ENCODE measurements at places on chromosomes 16 and 17.

- DNase-seq = no peak
Observed at GRCh38 chr16:8108991-8109509, 481.3 kb downstream of the TMEM114 start.

GRCh38 chr17:2336852-2337543, at the start of gene SGSM2:
Gene SGSM2 (plus strand): TSS chr17:2337501. CDS start chr17:2337689, 188 bp downstream.
- DNase-seq = no peak

GRCh38 chr17:71409712-71410111, 711.1 kb upstream of the SOX9 start:
- no peak for DNase-seq

GRCh38 chr17:70499067-70499786, 329.9 kb downstream of the KCNJ2 start:
- DNase-seq = no peak

- no peak for DNase-seq
Observed at GRCh38 chr16:87442581-87442966, 50.2 kb downstream of the ZCCHC14 start.

DNA sequence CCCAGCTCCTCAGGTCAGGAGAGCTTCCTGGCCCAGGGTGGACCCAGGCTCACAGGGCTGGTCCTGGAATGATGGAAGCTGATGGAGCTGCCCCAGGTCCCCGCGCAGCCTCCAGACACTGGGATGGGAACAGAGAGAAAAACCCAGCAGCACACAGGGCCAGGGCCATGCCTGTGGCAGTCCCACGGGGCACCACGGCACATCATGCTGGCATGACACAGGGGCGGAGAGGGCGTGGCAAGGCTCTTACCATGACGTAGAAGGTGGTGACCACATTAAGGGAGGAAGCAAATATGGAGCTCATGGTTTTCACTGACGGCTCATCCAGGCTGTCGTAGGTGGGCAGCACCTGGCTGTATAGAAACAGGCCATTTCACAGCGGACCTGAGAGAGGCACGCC, 18.3 kb downstream of the SLC38A10 start:
- DNase-seq = no peak

DNA sequence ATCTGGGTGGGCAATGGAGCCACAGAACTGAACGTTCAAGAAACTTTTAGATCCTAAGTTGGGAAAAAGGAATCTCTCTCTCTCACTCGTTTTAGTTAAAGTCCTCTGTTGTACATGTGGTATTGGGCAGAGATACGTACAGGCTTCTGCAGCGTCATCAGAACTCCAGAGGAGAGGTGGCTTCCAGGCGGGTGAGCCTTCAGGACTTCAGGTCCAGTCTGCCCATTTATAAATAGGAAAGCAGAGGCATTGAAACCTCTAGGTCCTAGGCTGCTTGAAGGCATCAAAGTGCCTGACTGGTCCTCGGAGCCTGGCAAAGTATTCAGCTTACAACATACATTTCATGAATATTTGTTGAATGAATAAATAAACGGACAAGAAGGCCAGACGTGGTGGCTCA, 8.1 kb upstream of the TNFRSF13B start:
- DNase-seq = no peak

DNA sequence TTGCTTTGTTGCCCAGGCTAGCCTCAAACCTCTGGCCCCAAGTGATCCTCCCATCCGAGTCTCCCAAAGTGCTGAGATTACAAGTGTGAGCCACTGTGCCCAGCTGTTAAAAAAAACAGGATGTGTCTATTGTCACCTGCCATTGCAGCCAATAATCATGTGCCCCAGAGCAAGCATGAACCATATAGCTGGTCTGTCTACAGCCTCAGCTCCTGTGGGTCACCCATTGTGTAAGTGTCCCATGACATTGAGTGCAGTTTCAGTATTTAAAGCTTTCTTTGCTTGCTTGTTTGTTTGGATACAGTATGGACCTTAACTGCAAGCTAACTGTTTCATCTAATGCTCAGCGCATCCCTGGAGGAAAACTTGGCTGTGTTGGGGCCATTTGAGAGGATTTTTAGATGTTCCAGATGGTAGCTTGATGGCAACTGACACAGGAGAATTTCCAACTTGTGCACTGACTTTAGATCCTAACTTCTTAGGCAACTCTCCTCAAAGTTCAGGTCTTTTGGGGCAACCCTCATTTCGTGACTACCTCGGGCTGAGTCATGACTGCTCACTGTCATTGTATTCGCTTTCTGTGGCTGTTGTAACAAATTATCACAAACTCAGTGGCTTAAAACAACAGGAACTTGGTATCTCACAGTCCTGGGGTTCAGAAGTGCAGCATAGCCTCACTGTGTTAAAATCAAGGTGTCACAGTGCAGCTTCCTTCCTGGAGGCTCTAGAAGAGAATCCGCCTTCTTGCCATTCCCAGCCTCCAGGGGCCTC, 30.3 kb upstream of the ADORA2B start:
- no peak for DNase-seq

GRCh38 chr17:17681744-17682292, 560 bp downstream of the RAI1 start:
- peak; percentile 29 for DNase-seq

- DNase-seq = no peak
Observed at GRCh38 chr17:73795730-73796129, 151.5 kb upstream of the SDK2 start.

DNA sequence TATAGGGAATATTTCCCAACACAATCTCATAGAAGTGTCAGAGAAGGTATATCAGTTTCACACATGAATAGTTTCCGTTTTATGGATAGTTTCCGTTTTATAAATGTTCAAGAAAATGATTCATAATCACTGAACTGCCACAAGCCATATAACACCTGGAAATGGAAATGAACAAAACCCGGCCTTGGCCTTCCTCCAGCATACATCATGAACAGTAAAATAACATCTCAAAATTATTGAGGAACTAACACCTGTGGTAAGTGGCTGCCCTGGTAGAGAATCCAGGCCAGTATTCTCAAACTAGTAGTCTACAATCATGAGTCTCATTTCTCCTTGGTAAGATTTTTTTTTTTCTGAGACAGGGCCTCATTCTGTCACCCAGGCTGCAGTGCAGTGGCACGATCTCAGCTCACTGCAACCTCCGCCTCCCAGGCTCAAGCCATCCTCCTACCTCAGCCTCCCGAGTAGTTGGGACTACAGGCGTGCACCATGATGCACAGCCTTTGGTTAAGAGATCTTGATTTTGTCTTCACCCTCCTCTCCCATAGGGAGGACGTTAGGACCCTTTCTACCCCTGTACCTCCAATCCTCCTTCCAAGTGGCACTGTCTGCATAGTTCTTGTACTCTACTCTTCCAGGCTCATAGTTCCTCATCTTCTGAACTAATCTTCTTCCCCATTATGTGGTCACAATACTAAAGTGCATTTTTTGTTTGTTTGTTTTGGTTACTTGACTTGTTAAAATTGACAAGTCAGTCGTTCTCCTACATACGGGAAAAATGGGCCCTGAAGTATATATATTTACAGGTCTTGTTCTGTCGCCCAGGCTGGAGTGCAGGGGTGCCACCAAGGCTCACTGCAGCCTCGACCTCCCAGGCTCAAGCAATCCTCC, 15.0 kb upstream of the RGS9 start:
- no peak for DNase-seq

- no peak for DNase-seq
Observed at GRCh38 chr17:4950746-4951204, at the start of gene ENO3. Gene ENO3 (plus strand): TSS chr17:4951119. CDS start chr17:4951830, 711 bp downstream.

GRCh38 chr17:39165841-39166349, at the start of gene ARL5C:
Gene ARL5C (minus strand): TSS chr17:39166161. CDS start chr17:39165760, 401 bp downstream.
- no peak for DNase-seq

DNA sequence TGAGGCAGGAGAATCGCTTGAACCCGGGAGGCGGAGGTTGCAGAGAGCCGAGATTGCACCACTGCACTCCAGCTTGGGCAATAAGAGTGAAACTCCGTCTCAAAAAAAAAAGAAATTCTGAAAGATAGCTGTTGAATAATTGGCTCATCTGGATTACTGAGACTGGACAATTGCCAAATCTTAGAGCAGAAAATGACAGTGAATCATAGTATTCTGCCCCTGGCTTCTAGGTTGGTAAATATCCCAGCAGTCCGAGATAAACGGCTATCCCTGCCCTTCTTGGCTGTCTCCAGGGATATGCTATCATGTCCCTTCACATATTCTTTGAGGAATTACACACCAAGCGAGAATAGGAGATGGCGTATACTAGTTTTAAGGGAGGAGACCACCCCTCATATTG, 35.5 kb upstream of the METTL16 start:
- no peak for DNase-seq

DNA sequence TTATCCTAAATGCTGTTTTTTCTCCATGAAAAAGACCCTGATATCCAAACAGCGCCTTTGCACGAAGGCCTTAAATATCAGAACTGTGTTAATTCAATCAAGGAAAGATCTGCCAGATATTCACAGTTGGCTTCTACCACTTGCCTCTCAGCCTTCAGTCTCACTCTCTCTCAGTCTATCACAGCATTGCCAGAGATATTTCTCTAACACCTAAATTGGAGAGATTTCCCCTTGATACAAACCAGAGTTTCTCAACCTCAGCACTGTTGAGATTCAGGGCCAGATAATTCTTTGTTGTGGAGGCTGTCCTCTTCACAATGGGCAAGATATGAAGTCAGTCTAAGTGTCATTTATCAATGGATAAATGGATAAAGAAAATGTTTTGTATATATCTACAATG, 454.1 kb upstream of the MAF start:
- no peak for DNase-seq

DNA sequence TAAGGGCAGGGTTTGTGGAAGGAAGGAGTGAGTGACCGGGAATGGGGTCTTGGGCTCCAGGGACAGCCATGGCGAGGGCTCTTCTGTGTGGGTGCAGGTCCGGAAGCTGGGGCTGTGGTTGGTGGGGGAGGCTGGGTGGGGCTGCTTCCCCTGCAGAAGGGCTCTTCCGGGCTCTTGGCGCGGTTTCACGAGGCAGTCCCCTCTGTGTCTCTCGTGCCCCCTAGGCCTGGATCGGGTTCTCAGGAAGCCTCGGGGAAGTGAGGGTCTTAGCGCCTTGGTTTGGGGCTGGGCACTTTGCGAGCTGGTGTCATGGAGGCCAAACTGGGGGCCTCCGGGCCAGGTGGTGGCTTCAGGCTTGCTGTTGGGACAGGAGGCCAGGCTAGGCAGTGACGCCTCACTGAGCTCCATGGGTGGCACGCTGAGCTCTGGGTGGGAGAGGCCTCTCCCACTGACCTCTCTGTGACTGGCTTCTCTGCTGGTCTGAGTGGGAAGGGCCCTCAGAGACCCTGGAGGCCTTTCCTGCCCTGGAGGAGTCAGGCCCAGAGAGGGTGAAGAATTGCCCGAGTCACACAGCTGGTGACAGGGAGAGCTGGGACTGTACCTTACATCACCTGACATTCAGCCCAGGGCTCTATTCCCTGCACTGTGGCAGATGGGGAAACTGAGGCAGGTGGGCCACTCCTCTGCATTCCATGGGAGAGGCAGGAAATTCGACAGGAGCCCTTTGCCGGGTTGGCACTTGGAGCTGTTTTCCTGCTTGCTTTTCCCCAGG, 8.2 kb downstream of the ADCY7 start:
- DNase-seq = no peak

DNA sequence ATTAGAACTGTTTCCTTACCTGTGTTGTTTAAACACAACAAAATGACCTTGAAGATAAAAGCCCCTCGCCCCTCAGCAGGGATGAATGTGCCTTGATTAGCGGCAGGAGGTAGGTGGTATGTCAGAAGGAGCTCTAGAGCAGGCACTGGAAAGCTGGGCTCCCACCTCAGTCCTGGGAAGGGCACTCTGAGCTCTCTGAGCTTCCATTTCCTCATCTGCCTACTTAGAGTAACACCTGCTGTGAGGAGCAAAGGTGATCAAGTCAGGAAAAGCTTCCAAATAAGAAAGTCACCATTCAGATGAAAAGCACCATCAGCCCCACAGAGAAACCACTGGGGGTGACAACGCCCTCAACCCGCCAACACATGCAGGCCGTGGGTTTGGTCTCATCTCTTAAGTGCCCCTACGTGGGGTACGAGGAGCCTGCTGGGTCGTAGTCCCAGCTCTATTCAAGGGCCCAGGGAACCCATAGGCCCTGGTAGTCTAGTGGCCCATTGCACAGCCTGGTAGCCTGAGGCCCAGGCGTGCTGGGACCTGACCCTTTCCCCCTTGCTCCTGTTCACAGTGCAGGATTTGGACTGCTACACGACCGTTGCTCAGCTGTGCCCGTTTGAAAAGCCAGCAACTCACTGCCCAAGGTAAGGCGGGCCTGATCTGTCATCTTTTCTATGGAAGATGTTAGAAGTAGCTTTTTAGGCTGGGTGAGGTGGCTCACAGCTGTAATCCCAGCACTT, 57.3 kb downstream of the CRISPLD2 start:
- no peak for DNase-seq

DNA sequence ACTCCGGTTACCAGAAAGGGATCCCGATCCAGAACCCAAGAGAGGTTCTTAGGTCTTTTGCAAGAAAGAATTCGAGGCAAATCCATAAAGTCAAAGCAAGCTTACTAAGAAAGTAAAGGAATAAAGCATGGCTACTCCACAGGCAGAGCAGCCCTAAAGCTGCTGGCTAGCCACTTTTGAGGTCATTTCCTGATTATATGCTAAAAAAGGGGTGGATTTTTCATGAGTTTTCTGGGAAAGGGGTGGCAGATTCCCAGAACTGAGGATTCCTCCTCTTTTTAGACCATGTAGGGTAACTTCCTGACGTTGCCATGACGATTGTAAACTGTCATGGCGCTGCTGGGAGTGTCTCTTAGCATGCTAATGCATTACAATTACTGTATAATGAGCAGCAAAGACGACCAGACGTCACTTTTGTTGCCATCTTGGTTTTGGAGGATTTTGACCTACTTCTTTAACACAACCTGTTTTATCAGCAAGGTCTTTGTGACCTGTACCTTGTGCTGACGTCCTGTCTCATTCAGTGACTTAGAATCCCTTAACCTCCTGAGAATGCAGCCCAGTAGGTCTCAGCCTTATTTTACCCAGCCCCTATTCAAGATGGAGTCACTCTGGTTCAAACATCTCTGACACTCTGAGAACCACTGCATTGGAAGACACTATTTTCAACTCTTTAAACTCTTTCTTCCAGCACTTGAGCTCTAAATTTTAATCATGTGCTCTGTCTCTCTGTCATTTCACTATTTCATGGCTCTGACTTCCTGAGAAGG, 203.6 kb upstream of the CACNG3 start:
- no peak for DNase-seq

DNA sequence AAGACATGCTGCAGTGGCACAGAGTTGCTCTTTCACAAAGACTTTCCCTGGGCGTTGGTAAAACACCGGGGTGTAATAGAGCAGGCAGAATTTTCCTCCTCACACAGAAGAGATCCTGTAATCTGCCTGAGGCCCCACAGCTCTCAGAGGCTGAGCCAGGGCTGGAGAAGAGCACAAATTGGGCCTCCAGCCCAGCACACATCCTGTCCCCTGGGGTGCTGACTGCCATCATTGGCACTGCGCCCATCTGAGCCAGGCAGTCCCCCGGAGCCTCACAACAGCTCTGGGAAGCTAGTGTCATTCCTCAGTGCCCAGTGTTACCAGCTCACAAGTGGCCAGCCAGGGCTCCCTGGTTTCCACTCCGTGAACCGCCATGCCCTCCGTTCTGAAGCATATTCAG, 119.4 kb downstream of the SOCS1 start:
- no peak for DNase-seq

GRCh38 chr16:51306116-51306515, 155.0 kb upstream of the SALL1 start:
- DNase-seq = no peak
